Ascending aorta (tissue), 2 donors: ENCODE measurements at places on chromosomes 11 and 22.

- peaks cover 6% of the 10 kb centered on the region for H3K4me1 ChIP-seq
- H3K4me3 ChIP-seq: no peak overlapping the region
- peaks cover 22% of the 10 kb centered on the region for H3K36me3 ChIP-seq
- no peaks in the 10 kb centered on the region for H3K27me3 ChIP-seq
Measured at GRCh38 chr11:65291613-65292012, 23.1 kb upstream of the CDC42EP2 start.

DNA sequence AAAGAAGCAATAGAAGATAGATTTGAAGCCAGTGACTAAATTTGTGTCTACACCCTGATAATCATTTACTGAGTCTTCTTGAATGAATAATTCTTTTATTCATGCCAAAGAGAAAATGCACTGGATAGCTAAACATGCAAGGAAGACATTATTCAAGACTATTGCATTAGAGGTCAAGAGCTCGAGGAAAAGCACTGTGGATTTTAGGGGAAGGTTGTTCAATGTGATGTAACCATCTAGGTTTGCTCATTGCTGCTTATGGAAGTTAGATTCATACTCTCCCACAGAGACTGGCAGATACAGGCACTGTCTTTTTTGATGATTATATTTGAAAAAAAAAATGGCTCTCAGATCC lies 682.1 kb downstream of the KCNA4 start:
- no peak overlapping the region for H3K4me3 ChIP-seq
- H3K36me3 ChIP-seq: no peaks in the 10 kb centered on the region
- H3K27ac ChIP-seq: no peak overlapping the region
- H3K27me3 ChIP-seq: no peaks in the 10 kb centered on the region

- no peak for DNase-seq
- H3K27ac ChIP-seq: peak overlapping the region; percentile 6
- no peaks in the 10 kb centered on the region for H3K27me3 ChIP-seq
- H3K4me1 ChIP-seq: peaks cover 39% of the 10 kb centered on the region
Measured at GRCh38 chr22:20547029-20547428, 39.6 kb downstream of the MED15 start.

DNA sequence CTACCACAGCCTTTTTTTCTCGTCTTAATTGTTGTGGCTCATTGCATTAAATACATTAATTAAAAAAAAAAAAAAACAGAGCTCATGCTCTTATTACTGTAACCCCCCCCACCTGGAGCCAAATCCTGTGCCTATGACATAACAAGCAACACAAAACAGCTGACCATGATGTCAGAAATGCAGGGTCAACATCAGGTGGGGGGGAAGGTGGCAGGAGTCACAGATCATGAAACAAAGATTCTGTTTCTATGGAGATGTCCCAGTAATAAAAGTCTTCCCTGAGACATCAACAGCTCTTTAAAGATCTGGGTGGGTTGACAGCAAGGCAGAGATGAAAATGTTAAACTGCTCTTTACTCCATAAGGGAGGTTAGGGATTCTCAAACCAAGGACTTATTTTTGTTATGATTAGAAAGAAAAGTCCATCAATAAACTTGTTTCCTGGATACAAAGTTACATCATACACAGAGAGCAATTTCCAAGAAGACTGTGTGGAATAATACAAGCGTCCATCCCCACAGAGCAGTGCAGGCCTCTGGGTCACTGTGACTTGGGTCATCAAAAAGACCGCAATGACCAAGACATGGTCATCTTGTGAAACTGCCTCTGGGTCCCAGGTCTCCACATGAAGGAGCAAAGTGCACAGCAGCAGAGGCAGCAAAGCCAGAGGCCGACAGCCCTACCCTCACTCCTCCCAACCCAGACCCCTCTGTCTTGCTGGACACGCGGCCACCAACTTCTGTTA lies 42.7 kb upstream of the CYP2D6 start:
- no peak overlapping the region for H3K4me3 ChIP-seq
- no peak for DNase-seq
- peaks cover 3% of the 10 kb centered on the region for H3K4me1 ChIP-seq
- no peak overlapping the region for H3K27ac ChIP-seq

DNA sequence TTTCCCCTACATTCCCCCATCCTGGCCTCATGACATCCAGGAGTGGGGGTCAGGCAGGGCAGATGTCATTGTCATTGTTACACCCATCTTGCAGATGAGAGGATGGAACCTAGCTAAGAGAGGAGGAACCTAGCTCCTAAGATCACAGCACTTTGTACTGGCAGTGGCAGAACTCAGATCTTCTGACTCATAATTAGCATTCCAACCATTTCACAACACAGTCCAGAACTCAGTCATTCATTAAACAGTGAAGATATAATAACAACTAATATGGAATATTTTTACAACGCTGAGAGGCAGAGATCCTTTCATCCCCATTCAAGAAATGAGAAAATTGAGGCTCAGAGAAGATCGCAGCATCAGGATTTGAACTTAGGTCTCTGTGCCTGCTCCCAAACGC lies 127.8 kb downstream of the CHST1 start:
- H3K36me3 ChIP-seq: no peaks in the 10 kb centered on the region
- no peak overlapping the region for H3K4me3 ChIP-seq
- no peak for DNase-seq

- H3K27ac ChIP-seq: no peak overlapping the region
- H3K27me3 ChIP-seq: no peaks in the 10 kb centered on the region
- H3K4me3 ChIP-seq: no peak overlapping the region
- no peaks in the 10 kb centered on the region for H3K4me1 ChIP-seq
- DNase-seq: peak; percentile 58
Measured at GRCh38 chr11:12275818-12276217, 101.6 kb upstream of the PARVA start.

- H3K27me3 ChIP-seq: no peaks in the 10 kb centered on the region
- no peak for DNase-seq
- no peak overlapping the region for H3K27ac ChIP-seq
- no peaks in the 10 kb centered on the region for H3K36me3 ChIP-seq
- H3K4me3 ChIP-seq: no peak overlapping the region
- no peaks in the 10 kb centered on the region for H3K4me1 ChIP-seq
Measured at GRCh38 chr11:113481672-113482071, 6.5 kb upstream of the DRD2 start.

DNA sequence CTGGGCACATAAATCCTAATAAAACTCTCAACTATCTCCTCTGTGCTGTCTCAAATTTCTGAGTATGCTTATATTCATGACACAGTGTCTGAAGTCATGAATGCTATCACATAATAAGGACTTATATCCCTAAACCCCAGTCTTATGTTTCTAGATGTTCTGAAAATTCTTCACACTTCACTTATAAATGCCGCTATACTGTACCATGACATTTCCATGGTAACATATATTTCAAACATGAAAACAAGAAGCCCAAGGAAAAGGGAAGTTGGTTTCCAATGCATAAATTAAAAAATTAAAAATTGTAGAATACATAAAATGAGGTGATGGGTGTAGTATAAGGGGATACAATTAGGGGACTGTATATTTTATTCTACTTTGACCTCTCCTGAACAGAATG lies 11.7 kb downstream of the GVQW3 start:
- H3K4me1 ChIP-seq: no peaks in the 10 kb centered on the region
- no peak overlapping the region for H3K4me3 ChIP-seq
- DNase-seq: no peak
- H3K36me3 ChIP-seq: no peaks in the 10 kb centered on the region
- H3K27ac ChIP-seq: no peak overlapping the region
- no peaks in the 10 kb centered on the region for H3K27me3 ChIP-seq

GRCh38 chr11:123581651-123582399 lies 72.6 kb downstream of the SCN3B start:
- no peak overlapping the region for H3K27ac ChIP-seq
- no peaks in the 10 kb centered on the region for H3K27me3 ChIP-seq
- H3K4me1 ChIP-seq: no peaks in the 10 kb centered on the region
- H3K36me3 ChIP-seq: no peaks in the 10 kb centered on the region

- H3K27me3 ChIP-seq: no peaks in the 10 kb centered on the region
- H3K27ac ChIP-seq: peak overlapping the region; percentile 99
- DNase-seq: peak; percentile 89
- peaks cover 96% of the 10 kb centered on the region for H3K4me1 ChIP-seq
- peak overlapping the region; percentile 54 for H3K4me3 ChIP-seq
- no peaks in the 10 kb centered on the region for H3K36me3 ChIP-seq
Measured at GRCh38 chr22:36365020-36365411, 22.8 kb downstream of the MYH9 start.

GRCh38 chr11:83836883-83837654 lies 550.9 kb upstream of the CCDC90B start:
- no peak overlapping the region for H3K27ac ChIP-seq
- no peaks in the 10 kb centered on the region for H3K27me3 ChIP-seq
- no peak for DNase-seq
- H3K4me1 ChIP-seq: no peaks in the 10 kb centered on the region
- no peak overlapping the region for H3K4me3 ChIP-seq

DNA sequence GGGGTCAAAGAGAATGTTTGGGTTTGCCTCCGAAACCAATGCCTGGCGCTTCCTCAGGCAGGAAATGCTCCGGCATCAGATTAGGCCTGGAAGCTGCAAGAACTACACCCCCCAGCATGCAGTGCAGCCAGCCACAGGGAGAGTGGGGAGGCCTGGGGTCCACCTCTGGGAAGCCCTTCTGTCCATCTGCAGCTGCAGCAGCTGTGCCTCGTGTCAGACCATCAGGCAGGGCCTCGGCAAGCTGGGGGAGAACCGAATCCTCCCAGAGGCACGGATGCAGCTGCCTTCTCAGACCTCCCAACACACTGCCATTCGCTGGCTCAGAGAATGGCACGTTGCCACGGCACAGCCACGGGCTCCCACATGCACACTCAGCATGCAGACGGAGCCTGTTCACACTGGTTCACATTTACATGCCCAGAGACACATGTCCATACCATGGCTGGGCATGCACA lies 57.4 kb downstream of the NECTIN1 start:
- no peak for DNase-seq
- H3K36me3 ChIP-seq: no peaks in the 10 kb centered on the region
- H3K27me3 ChIP-seq: no peaks in the 10 kb centered on the region
- H3K27ac ChIP-seq: no peak overlapping the region
- H3K4me1 ChIP-seq: peaks cover 5% of the 10 kb centered on the region
- no peak overlapping the region for H3K4me3 ChIP-seq

DNA sequence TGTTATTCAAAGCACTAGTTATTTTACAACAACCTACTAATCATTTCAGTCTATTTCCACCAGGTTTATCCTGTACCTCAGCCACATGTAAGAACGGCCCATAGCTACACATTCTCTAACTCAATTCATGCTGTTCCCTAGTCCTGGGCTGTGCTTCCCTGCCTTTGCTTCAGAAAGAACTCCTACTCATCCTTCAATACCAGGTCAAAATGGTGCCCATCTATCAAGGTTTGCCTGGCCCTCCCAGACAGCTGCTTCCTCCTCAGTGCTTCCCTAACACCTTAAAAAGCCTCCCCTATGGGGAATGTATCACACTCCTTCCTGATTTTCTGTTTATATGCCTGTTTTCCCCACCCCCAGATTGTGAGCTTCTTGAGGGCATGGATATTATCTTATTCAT lies 400.7 kb downstream of the MN1 start:
- DNase-seq: no peak
- no peak overlapping the region for H3K4me3 ChIP-seq
- H3K36me3 ChIP-seq: no peaks in the 10 kb centered on the region
- no peak overlapping the region for H3K27ac ChIP-seq
- H3K4me1 ChIP-seq: no peaks in the 10 kb centered on the region

DNA sequence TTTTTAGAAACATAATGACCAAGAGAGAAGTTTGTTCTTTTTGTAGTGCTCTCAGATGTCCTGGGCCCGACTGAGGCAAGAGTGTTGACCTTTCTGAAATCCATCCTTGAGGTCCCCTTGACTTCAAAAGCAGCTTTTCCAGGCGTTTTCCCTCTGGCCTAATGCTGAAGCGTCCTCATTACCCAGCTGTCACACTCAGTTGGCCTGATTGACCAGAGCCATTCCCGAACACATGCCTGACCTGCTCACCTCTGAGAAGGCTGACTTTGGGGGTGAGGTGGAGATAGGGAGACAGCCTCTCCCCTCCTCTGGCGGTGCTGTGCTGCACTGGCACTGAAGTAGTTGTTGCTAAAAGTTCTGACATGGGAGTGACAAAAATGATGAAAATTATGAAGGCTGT lies 66.9 kb downstream of the ALX4 start:
- no peaks in the 10 kb centered on the region for H3K36me3 ChIP-seq
- DNase-seq: no peak
- H3K27ac ChIP-seq: no peak overlapping the region
- no peaks in the 10 kb centered on the region for H3K27me3 ChIP-seq

GRCh38 chr11:123330948-123331347 lies 99.1 kb upstream of the GRAMD1B start:
- H3K4me1 ChIP-seq: no peaks in the 10 kb centered on the region
- no peak for DNase-seq
- no peak overlapping the region for H3K27ac ChIP-seq

- H3K27me3 ChIP-seq: no peaks in the 10 kb centered on the region
- no peaks in the 10 kb centered on the region for H3K4me1 ChIP-seq
- H3K36me3 ChIP-seq: no peaks in the 10 kb centered on the region
- no peak for DNase-seq
- H3K27ac ChIP-seq: no peak overlapping the region
- H3K4me3 ChIP-seq: no peak overlapping the region
Measured at GRCh38 chr11:24239930-24240329, 256.9 kb upstream of the LUZP2 start.

DNA sequence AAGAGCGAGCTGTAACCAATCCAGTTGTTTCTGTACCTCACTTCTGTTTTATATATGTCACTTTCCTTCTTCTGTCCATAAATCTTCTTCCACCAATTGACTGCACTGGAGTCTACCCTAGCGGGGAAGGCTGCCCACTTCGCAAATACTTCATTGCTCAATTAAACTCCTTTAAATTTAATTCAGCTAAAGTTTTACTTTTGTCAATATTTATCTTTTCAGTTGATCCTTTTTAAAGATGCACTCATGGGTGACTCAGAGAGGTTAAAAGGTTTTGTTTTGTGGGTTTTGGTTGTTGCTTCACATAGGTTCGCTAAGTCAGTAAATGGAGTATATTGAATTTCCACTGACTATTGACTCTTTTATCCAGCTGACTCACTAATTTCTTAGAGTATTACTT lies 597.2 kb downstream of the DLG2 start:
- no peak overlapping the region for H3K27ac ChIP-seq
- H3K27me3 ChIP-seq: no peaks in the 10 kb centered on the region
- no peaks in the 10 kb centered on the region for H3K36me3 ChIP-seq
- no peak for DNase-seq

GRCh38 chr11:69158301-69159149 lies 2.8 kb downstream of the SMIM38 start:
- H3K4me3 ChIP-seq: no peak overlapping the region
- no peak for DNase-seq
- H3K27me3 ChIP-seq: no peaks in the 10 kb centered on the region
- H3K27ac ChIP-seq: no peak overlapping the region
- H3K36me3 ChIP-seq: no peaks in the 10 kb centered on the region

- DNase-seq: no peak
- no peak within 1 kb of the TSS for H3K27ac ChIP-seq
- H3K27me3 ChIP-seq: no peaks in the 10 kb centered on the region
Measured at GRCh38 chr22:37212174-37212906, at the start of gene SSTR3. TSS of gene SSTR3 (minus strand) at chr22:37212477. CDS start at chr22:37207803, 4,674 bp downstream.

- no peaks in the 10 kb centered on the region for H3K36me3 ChIP-seq
- DNase-seq: no peak
- peaks cover 4% of the 10 kb centered on the region for H3K27me3 ChIP-seq
- no peak overlapping the region for H3K27ac ChIP-seq
Measured at GRCh38 chr22:50674606-50675552, 2.3 kb downstream of the SHANK3 start.
